ENCODE measurements at places on chromosomes 4 and X.

GRCh38 chr4:184217634-184218033, at the start of gene ENPP6:
ENPP6 (minus strand) TSS chr4:184217873; CDS start chr4:184217819, 54 bp downstream.
- no peak for DNase-seq

DNA sequence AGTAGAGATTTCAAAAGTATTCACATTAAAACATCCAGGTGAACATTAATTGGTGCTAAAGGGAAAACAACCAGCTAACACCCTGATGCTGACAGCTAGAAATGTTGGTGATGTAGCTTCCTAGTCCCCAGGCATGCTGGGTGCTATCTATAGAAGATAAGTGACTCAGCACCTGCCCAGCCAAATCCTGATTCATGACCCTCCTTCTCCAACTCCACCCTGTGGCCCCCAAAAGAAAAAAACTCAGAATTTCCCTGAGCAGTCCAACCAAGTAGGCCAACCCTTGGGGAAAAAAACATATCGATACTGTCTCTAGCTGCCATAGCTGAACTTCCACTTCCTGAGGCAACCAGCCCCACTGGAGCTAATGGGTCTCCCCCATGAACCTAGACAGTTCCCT, 197.6 kb upstream of the KLF3 start:
- DNase-seq = no peak

- DNase-seq = no peak
These were observed 21.8 kb upstream of the NAP1L5 start for GRCh38 chr4:88719381-88719780.

GRCh38 chrX:48826135-48826875, at the start of gene ERAS:
ERAS (plus strand) TSS chrX:48826513; CDS start chrX:48829124, 2,611 bp downstream.
- DNase-seq = no peak

- DNase-seq = peak; percentile 75
These were observed 125.5 kb downstream of the OPHN1 start for GRCh38 chrX:68307769-68308168.

DNA sequence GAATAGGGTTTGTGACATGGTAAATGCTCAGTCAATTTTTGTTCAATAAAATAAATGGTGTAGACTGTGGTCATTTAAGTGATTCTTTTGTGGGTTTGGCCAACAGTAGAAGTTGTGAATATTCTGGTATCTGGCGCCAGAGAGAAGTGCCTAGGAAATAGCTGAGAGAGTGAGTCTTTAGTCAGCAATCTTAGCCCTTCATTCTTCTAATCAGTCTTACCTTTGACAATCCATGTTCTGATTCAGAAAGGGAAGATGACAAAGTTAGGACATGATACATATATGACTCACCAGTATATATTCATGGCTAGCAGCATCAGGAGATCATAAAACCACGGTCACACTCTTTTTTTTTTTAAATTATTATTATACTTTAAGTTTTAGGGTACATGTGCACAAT, 141.8 kb upstream of the PCDH18 start:
- DNase-seq = peak; percentile 77

DNA sequence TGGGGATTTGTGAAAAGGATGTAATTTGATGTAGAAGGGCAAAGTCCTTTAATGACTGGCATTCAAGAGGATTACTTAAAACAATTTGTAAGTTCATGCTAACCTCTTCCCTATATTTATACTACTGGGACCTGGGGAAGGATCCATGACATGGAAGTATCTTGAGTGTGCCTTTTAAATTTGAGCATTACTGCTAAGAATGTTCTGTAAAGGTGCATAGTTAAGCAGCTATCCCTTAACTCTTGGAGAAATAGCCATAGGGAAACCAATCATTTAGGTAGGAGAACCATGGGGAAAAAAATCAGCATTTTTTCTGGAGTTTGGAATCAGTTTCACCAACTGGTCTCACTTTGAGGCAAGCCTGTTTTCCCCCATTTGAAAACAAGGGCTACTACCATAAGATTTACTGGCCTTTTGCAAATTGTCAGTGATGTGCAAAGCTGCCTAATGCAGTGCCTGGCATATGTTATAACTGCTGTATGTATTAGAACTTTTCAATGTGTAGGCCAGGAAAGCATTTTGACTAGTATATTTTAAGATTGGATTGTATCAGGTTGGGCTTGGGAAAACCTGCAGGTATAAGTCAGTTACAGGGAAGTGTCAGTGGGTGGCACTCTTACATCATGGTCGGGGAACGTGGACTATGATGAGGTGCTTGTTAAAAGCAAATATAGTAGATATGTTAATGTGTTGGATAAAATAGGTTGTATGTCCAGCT, 72.1 kb downstream of the PRSS12 start:
- DNase-seq = peak; percentile 85

DNA sequence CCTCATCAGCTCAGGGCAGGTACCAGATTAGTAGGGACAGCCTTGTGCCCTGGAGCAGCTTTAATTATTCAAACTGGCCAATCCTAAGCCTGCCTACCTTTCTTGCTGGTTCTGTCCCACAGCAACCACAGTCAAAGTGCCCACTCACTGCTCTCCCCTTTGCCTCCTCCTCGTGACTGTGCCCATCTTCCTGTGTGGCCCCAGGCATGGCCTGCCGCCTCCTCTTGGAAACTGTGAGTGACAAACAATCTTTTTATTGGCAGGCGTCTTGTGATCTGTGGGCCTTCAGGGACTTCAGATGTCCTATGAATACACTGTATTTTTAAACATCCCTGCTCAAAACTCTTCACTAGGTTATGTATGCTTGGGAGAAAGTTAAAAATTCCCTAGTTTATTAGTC, 22.8 kb upstream of the NSG1 start:
- DNase-seq = no peak

DNA sequence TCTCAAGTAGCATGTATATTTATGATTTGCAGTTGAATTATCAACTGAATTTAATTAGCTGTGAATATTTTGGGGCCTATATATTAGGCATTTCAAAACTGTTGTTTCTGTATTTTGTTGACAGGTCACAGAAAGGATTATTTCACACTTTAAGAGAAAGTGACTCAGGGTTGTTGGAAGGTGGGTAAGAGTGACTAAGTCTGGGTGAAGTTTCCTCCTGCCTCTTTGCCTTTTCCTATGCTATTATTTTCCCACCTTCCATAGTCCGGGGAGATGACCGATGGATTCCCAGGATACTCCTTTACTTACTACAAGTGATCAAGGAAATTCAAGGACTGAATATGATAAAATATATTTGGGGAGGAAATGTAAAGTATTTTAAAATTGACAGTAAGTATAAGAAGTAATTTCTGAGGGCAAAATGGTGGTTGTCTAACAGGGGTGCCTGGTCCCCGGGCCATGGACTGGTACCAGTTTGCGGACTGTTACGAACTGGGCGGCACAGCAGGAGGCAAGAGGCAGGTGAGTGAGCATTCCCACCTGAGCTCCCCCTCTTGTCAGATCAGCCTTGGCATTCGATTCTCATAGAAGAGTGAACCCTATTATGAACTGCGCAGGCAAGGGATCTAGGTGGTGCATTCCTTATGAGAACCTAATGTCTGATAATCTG, 175.5 kb upstream of the GPRIN3 start:
- no peak for DNase-seq

- DNase-seq = no peak
These were observed 111.1 kb downstream of the ANXA3 start for GRCh38 chr4:78662658-78663057.

DNA sequence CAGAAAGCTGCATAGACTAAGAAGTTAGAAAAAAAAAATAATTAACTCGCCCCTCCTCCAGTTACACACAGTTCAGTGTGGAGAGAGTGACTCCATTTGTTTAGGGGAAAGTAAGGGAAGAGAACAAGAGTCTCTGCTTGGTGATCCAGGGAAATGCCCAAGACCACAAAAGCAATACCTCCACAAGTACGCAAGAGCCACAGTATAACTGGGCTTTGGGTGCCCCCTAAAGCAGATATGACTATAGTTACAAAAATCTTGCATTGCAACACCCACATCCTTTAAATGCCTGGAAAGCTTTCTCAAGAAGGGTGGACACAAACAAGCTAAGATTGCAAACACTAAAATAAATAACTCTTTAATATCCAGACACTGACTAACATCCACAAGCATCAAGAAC, 164.2 kb upstream of the NRK start:
- no peak for DNase-seq

GRCh38 chrX:119640731-119641170, 34.5 kb upstream of the NKRF start:
- DNase-seq = no peak

DNA sequence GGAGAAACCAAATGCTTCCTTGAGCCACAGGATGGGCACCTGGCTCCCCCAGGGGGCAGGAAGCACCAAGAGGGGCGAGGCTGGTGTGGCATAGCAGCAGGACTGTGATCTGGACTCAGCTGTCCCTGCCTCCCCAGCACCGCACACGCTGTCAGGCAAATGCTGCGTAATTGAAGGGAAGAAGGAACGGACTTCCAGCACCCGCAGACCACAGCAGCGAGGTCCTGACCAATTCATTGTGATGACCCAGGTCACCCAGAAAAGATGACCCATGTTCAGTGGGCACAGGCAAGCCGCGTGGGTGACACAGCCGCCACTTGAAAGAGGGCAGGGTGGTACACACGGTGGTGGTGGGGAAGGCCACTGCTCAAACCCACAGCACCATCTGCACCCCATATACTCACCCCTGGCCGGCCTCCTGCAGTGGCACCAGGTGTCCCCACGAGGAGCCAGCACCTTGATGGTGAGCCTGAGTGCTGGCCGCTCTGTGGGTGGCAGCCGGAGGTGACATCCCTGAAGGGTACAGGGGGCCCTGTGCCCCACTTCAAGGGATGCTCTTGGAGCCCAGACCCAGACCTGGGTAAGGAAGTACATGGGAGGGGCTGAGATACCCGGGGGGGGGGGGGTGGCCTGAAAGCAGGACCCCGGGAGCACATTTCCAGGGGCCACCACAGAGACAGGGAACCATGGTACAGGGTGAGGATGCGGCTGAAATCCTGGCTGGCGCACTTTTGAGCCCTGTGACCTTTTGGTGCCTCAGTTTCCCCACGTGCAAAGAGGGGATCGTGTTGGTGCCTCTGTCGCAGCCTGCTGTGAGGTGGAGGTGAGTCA, 11.5 kb downstream of the NAT8L start:
- DNase-seq = no peak

DNA sequence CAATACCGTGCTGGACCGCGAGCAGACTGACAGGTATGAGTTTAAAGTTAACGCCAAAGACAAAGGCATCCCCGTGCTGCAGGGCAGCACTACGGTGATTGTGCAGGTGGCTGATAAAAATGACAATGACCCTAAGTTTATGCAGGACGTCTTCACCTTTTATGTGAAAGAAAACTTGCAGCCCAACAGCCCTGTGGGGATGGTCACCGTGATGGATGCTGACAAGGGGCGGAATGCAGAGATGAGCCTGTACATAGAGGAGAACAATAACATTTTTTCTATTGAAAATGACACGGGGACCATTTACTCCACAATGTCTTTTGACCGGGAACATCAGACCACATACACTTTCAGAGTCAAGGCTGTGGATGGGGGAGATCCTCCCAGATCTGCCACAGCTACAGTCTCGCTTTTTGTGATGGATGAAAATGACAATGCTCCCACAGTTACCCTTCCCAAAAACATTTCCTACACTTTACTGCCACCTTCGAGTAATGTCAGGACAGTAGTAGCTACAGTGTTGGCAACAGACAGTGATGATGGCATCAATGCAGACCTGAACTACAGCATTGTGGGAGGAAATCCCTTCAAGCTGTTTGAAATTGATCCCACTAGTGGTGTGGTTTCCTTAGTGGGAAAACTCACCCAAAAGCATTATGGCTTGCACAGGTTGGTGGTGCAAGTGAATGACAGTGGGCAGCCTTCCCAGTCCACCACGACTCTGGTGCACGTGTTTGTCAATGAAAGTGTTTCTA, 3.2 kb downstream of the PCDH7 start:
- no peak for DNase-seq

- no peak for DNase-seq
These were observed 53.1 kb downstream of the RAB28 start for GRCh38 chr4:13430834-13431568.

GRCh38 chr4:184337907-184338306, 120.2 kb upstream of the ENPP6 start:
- DNase-seq = no peak

DNA sequence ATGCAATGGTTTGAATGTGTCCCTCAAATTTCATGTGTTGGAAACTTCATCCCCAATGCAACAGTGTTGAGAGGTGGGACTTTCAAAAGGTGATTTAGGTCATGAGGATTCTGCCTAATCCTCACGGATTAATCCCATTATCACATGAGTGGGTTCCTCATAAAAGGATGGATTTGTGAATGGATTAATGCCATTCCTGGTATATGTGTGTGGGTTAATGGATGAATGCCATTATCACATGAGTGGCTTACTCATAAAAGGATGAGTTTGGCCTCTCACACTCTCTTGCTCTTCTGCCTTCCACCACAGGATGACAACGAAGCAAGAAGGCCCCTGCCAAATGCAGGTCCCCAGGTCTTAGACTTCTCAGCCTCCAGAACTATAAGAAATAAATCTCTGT, 30.5 kb upstream of the NEUROG2 start:
- no peak for DNase-seq

- DNase-seq = peak; percentile 10
These were observed 14.5 kb upstream of the DKK2 start for GRCh38 chr4:107050525-107051135.

DNA sequence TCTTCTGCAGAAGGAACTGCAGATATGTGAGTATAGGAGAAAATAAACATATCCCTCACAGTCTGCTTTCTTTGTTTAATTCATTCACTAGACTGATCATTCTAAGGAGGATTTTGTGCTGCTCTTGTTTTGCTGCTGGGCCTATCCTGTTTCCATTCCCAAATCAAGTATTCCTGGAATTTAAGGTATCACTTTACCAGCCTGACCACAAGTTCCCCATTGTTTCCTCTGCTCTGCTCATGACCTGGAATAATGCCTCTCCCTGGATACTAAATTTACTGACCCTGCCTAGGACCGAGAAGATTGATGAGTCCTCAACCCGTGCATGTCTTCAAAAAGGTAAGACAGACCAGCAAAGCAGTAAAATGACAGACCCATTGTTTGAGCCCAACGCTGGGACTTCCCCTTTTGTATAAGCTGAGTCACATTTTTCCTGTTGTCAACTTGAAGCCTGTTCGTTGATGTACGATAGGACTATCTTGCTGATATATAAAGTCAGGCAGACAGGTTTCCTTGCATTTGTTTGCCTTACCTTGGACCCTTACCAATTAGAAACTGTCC, 85.5 kb upstream of the TET2 start:
- DNase-seq = peak; percentile 5

- DNase-seq = peak; percentile 84
These were observed 59.2 kb upstream of the PAGE5 start for GRCh38 chrX:55160685-55161552.

DNA sequence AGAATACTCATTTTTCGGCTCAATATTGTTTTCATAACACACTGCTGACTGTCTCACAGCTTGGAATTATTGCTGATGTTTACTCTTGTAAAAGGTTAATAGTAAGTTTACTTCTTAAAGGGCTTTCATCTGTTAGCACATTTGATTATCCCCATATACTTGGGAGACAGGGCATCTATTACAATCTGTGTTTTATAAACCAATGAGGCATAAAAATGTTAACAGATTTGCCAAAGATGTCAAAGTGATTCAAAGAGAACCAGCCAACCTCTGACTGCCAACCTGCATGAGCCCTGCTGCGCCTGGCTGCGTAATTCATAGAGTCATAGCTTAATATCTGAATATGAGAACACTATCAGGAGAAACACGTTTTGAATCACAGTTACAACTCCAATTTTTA, 665.6 kb downstream of the TRIML1 start:
- no peak for DNase-seq

Measured in IMR-90 (cell line).